ENCODE measurements at places on chromosomes 4 and X.

GRCh38 chr4:2251795-2252529 lies 9.9 kb downstream of the MXD4 start:
- no peak for DNase-seq

GRCh38 chr4:64125354-64125753 lies 283.9 kb downstream of the TECRL start:
- no peak for DNase-seq

- DNase-seq = no peak
These were observed 118.3 kb downstream of the TMA16 start for GRCh38 chr4:163612762-163613161.

DNA sequence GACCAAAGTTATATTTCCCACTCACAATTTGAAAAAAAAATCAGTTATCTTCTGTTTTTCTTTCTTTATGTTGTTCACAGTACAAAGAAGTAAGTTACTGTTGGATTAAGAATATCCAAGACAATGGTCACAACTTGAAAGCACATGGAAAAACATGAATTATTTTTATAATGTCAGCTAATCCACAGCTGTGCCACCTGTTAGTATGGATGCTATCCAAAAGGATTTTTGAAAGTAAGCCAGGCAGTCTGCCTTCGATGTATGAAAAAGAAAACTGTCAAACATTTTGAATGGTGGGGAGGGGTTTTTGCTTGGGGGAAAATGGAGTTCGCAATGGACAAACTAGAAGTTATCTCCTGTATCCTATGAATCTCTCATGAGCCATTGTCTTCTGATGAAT lies 6.2 kb downstream of the GPM6A start:
- DNase-seq = no peak

DNA sequence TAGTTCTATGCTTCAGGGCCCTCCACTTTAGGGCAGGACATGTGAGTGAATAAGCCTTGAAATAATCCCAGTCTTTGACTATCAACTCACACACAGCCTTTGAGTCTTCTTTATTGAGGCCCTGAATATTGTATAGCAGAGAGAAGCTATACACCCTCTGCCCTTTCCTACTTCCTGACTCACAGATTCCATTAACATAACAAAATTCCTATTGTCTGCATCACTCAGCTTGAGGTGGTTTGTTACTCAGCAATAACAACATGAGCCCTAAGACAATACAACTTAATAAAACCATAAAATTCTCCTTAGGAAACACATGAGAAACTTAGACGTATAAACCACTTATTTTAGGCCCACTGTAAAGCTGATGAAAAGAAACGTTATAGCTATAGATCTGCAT lies 680.3 kb upstream of the DIAPH2 start:
- no peak for DNase-seq

GRCh38 chr4:38409852-38410251 lies 254.1 kb upstream of the KLF3 start:
- no peak for DNase-seq

DNA sequence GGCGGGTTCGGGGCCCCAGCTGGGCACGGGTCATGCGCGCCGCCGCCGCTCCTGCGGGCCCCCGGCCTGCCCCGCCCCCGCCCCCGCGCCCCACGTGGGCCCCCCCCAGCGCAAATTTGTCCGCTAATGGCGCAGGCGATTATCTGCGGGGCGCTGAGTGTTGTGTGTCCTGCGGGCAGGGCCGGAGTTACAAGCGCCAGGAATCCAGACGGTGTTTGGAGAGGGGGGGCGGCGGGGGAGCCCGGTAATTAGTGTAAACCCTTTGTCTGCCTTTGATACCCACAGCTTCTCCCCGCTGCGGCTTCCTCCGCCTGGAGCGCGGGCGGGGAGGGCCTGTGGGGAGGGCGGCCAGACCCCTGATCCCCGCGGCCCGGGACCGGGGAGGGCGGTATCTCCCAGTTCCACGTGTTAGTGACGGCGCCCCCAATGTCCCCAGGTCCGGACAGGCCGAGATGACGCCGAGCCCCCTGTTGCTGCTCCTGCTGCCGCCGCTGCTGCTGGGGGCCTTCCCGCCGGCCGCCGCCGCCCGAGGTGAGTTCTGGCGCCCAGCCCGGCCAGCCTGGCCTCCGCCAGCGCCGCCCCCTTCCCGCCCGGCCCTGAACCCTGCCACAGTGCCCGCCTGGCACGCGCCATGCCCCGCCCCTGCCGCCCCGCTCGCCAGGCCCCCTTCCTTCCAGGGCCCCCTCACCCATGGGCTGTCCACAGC lies 761 bp downstream of the FGFRL1 start:
- no peak for DNase-seq

- no peak for DNase-seq
These were observed 13.0 kb downstream of the SEPTIN11 start for GRCh38 chr4:76962406-76963130.

- DNase-seq = no peak
These were observed 81.6 kb upstream of the MYOZ2 start for GRCh38 chr4:119053997-119054396.

- DNase-seq = no peak
These were observed 6.7 kb upstream of the TLR1 start for GRCh38 chr4:38811297-38811696.

Data from GM04504 (cell line).